ENCODE measurements at places on chromosomes 16 and 17. TPM values are rescaled to one million over a fixed set of nuclear protein-coding genes. Genes with fewer than 3 reads are reported as not detected.

- no peak for DNase-seq
Observed at GRCh38 chr16:47721006-47721637, 260.0 kb downstream of the PHKB start.

DNA sequence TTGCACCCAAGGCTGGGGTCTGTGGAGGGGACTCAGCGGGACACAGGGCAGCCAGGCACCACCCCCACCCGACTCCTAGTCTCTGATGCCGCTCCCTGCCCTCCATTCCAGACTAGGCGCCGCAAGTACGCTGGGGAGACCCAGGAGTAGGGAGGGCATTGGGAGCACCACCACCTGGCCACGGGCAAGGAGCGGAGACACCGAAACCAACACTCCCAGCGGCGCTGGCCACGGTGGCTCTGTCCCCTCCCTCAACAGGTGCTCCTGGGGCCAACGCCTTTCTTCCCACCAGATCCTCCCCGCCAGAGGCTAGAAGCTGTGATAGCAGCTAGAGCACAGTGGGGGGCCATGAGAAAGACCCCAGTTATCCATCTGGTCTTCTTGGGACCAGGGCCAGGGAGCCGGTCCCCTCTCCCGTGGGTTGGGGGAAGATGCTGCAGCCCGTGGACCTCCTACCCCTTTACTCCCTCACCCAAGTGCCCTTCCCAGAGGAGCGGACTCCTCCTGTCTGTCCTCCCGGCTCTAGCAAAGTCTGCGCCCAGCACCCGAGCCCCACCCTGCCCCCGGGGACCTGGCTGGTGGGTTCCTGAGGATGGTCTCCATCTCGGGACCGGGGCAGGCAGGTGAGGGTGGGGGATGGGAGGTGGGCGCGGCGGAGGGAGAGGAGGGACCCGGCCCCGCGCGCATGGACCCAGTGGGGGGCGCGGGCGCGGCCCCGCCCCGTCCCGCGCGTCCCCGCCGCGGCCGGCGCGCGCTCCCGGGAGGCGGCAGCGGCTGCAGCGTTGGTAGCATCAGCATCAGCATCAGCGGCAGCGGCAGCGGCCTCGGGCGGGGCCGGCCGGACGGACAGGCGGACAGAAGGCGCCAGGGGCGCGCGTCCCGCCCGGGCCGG is at the start of gene SYNGR3:
Gene SYNGR3 (plus strand): TSS at position 762 of the 892 bp plus-strand sequence. CDS start 133 bp downstream, outside the sequence.
- peak; percentile 71 for DNase-seq

- DNase-seq = no peak
Observed at GRCh38 chr17:21390294-21390693, 14.1 kb downstream of the KCNJ12 start.

DNA sequence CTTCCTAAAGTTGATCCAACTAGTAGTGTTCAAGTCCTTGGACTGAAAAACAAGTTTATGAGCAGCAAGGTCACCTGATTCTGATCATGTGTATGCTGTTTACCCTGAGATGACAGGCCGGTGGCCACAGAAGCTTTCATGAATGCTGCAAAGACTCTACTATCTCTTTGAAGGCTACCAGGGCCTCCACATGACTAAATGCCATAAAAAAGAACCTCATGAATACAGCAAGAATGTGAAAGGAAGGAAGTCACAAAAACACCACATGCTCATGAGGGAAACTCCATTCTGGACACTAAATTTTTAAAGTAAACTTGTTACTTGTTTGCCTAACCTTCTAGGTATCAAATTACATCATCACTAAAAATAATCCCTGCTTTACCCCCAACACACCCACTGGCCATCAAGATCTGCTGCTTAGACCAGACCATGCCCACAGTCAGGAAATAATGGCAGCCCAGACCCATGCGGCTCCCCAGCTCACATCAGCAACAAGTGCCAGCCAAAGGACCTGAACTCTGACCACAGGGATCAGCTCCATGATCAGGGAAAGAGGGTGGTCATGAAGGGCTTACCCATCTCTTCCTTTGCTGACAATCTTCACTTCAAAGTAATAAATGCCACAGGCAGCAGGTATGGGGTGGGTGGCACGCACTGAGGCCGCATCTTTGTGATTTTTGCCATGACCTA is 1.4 kb downstream of the RANBP10 start:
- DNase-seq = no peak

- DNase-seq = no peak
Observed at GRCh38 chr16:49637511-49637910, 218.4 kb downstream of the ZNF423 start.

DNA sequence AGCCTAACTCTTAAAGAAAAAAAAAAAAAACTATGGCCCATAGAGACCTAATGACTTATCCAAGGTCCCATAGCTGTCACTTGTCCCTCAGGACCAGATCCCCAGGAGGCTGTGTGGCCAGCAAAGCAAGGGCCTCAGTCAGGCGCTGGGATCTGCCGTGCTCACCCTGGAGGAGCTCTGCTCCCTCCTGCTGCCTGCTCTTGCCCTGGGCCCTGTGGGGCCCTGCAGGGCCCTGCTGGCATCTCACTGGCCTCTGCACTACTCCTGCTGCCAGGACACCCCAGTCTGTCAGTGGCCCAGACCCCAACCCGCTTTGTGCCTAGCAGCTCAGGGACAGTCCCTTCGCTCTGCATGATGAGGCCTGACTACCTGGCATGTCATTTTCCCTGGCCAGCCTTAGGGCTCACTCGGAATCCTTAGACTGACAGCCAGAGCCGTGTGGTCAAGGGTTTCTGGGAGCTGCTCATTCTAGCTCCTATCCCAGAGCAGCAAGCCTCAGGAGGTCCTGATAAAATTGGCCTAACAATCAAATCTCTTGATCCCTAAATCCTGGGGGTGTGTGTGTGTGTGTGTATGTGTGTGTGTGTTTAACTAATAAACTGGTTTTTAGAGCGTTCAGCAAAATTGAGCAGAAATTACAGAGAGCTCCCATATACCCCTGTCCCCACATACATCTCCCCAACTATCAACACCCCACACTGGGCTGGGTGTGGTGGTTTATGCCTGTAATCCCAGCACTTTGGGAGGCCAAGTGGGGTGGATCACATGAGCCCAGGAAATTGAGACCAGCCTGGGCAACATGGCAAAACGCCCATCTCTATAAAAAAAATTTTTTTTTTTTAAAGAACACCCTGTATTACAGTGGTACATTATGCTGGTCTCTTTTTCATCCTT is 21.7 kb downstream of the KATNIP start:
- peak; percentile 26 for DNase-seq

DNA sequence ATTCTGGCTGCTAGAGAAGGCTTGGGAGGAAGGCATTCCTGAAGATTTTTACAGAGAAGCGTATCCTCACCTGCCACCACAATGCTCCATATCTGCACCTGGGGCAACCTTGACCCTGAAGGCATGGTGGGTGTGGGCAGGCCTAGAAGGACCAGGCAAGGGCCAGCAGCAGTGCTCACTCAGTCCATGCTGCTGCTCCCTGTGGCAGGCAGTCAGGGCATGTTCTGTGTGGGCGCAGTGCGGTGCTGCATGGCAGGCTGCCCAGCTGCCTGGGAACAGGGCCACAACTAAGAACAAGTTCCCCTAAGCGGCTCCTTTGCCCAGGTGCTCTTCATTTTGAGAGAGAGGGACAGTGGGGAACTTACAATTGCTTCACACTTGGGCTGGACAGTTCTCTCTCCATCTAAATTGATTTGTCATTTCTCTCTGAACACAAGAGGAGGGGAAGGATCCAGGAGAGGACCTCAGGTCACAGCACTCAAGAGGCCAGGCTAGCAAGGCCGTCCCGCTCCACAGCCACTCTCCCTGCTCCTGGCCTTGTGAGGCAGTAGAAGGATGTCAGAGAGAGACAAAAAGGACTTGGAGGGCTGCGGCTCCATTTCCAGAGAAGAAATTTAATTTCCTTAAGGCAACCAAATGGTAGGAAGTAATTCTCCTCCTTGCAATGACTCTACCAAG is 158.8 kb downstream of the AATF start:
- DNase-seq = no peak

- DNase-seq = no peak
Observed at GRCh38 chr16:76947749-76948148, 243.2 kb upstream of the MON1B start.

- DNase-seq = no peak
Observed at GRCh38 chr17:9771465-9771864, 19.9 kb downstream of the DHRS7C start.

DNA sequence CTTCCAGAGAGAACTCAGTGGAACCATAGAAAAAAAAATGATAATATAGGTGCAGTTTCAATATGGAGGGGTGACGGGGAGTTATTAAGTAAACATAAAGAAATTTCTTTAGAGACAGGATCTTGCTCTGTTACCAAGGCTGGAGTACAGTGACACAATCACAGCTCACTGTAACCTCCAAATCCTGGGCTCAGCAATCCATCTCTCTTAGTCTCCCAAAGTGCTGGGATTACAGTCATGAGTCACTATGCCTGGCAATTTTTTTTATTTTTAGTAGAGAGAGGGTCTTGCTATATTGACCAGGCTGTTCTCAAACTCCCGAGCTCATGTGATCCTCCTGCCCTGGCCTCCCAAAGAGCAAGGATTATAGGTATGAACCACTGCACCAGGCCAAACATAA is 48.8 kb downstream of the NLRC5 start:
- DNase-seq = no peak

DNA sequence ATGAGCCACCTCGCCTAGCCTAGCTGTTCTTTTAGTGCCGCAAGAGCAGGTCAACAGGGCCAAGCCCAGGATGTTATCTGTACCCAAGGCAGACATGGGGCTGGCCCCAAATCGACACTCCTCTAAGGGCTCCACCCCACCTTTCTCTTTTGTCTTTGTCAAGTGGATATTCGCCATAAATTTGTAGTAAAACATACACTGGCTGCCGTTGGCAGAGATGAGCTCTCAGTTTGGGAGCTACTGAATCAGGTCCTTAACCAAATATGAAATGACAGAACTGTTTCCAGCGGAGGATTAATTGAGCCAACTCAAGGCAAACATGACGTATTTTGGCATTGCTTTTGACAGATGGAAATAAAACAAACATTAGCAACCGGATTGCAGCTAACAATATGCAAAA is 556.9 kb upstream of the CDH5 start:
- DNase-seq = no peak

- no peak for DNase-seq
Observed at GRCh38 chr16:22346483-22346882, 27.9 kb downstream of the CDR2 start.

DNA sequence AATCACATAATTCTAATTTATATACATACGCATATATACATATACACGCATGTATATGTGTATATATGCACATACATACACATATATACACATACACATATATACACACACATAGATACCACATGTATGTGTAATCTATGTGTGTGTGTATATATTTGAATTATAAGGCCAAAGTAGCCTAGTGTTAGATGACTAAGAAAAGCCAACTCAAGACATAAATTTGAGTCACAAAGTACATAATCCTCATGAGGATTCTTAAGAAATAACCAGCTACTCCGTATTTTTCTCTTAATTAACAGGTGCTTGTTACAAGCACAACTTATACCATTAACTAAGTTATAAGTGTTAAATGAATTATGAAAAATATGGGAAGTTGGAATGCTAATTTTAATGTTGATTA is 84.9 kb downstream of the CACNG1 start:
- no peak for DNase-seq

DNA sequence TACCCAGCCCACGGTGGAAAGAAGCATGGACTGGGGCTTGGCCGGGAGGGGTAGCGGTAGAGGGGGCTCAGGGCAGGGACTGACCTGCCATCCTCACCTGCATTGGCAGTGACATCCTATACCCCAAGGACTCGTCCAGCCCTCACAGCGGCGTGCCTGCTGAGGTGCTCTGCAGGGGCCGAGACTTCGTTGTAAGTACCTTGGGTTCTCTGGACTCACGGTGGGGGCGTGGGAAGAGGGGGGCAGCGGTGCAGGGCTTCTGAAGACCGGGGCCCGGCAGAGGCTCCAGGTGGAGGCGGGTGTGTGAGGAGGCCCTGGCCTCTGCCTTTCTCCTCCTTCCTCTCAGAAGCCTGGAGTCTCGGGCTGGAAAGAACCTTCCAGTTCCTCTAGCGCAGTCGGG is 25.5 kb downstream of the POLR3E start:
- no peak for DNase-seq

GRCh38 chr17:27649929-27650328 is 18.9 kb downstream of the LGALS9 start:
- DNase-seq = no peak

DNA sequence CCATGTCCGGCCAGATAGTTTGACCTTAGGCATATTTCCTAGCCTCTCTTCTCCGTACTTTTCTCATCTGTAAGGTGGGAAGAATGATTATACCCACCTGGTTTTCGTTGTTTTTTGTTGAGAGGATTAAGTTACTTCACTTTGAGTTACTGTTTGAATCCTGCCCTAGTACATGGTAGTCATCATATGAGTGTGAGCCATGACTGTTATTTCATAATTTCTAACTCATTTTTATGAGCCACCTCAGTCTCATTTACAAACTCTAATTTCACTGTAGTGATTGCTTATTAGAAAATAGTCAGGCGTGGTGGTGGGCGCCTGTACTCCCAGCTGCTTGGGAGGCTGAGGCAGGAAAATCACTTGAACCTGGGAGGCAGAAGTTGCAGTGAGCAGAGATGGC is 45.1 kb downstream of the YPEL2 start:
- no peak for DNase-seq

GRCh38 chr17:80227666-80228065 is 7.4 kb downstream of the SLC26A11 start:
- no peak for DNase-seq

DNA sequence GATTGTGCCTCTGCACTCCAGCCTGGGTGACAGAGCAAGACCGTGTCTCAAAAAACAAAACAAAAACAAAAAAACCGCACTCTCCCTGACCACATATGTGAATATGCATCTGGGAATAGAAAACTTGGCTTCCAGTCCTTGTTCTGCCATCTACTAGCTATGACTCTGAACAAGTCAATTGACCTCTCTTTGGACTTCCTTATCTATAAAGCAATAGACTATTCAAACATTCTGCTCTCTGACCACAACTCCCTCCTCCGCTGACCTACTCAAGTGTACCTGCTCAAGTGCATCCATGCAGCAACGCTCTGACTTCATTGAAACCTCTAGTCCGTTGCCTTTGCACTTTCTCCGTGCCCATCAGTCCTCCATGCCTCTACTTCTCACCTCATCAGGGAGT is 52.6 kb upstream of the KDM6B start:
- DNase-seq = no peak

DNA sequence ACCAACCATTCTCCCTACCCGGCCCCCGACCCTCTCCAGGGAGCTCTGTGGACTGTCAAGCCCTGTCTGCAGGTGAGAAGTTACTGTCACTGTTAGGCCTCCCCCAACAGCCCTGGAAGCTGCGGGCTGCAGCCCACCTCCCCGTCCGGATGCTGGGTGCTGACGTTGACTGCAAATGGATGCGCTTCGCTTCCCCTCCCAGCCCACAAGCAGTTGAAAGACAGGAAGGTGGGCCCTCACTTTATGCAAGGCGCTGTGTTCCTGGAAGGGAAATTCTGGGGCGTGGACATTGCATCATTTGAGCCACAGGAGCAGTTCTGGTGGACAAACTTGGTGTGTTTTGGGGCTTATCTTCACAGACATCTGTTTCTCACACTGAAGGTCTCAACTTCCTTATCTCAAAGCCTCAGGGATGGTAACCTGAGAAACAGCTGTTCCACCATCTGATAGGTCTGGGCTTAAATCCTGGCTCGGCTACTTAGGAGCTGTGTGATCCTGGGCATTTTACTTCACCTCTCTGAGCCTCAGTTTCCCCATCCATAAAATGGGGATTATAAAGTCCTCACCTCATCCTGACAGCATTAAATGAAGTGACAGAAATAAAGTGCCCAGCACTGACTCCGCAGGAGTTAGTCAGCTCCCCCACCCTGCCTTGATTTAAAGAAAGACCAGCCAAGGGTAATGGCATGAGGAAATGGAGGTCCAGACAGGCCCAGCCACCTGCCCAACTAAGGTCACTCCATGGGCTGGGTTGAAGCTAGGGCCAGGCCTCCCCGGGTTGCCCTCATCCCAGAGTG is 4.6 kb upstream of the DRC7 start:
- DNase-seq = no peak

The C17orf78 gene
- not detected for total RNA-seq

The SLC5A11 gene
- 0.09 TPM for total RNA-seq

The CDYL2 gene
- total RNA-seq = 4.8 TPM

All from neural progenitor cell (in vitro differentiated cells).